ENCODE measurements at places on chromosomes 7 and 10.

GRCh38 chr10:43166880-43167497, 28.7 kb downstream of the CSGALNACT2 start:
- no peak for DNase-seq

GRCh38 chr7:148773334-148773733, 74.6 kb downstream of the CUL1 start:
- DNase-seq, result no peak

DNA sequence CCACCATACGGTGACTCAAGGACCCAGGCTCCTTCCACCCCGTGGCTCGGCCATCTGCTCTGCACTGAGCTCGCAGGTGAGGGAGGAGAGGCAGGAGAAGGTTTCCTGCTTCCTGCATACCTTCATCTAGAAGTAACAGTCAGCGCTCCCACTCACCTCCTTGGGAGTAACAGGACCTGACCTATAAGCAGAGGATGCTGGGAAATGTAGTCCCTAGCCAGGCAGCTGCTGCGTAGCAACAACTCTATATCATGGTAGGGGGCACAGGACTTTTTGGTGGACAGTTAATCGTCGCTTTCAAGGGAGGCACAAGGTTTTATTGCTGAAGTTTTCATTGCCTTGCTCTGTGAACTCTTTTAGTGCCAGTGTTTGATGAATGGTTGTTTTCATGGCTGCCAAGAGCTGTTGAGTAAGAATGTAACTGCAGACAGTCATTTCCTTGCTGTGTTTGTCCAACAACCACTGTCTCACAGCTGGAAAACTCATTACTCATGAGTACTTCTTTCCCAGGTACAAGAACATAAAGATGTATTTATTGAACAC, 10.2 kb upstream of the ZFYVE27 start:
- DNase-seq, result no peak

- DNase-seq, result no peak
Measured at GRCh38 chr7:156629873-156630272, 10.7 kb upstream of the RNF32 start.

DNA sequence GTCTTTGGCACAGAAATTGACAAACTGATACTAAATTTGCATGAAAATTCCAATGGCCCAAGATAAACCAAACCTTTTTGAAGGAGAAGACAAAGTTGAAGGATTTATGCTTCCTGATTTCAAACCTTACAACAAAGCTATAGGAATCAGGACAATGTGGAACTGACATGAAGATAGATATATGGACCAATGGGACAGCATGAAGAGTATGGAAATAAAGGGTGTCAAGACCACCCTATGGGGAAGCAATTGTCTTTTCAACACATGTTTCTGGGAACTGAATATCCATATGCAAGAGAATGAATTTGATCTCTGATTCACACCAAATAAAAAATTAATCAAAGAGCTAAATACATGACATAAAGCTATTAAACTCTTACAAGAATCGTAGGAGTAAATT, 77.2 kb upstream of the ADARB2 start:
- DNase-seq, result no peak

DNA sequence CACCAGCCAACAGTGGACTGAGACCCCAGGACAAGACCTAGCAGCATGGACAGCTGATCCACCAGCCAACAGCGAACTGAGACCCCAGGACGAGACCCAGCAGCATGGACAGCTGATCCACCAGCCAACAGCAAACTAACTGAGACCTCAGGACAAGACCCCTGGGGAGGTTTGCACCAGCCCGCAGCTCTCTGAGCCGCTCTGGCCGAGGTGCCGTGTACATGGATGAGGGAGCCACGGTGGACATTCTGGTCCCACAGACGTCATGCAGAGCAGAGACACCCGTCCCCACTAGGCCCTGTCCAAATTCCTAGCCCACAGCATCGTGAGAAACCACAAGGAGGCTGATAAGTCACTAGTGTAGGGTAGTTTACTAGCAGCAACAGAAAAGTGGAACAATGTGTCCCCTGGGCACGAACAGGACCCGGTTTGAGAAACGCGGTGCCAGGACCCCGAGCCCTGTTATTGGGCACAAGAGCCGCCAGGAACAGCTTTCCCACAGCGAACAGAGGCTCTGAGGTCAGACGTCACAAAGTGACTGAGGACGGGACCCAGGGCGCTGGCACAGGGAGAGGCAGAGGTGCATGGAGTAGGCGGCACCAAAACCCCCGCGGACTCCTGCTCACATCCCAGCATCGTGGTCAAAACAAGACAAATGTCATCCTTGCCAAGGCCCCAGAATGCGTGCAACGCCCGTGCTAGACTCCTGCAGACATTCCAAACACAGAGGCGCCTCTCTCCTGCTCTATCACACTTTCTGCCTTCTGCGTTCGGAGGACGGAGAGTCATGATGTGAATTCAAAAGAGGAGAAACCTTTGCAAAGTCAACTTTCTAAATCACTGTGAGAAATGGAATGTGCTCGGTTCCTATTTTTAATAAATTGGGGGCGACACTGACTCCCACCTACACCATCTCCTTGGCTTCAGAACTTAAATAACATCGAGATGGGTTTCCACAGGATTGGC, 8.1 kb downstream of the STK32C start:
- no peak for DNase-seq

- DNase-seq, result no peak
Measured at GRCh38 chr7:101099969-101100781, 14.9 kb downstream of the TRIM56 start.
